Uterus (tissue), 4 donors: ENCODE measurements at places on chromosomes 7 and 10. TPM values are rescaled to one million over a fixed set of nuclear protein-coding genes. Genes with fewer than 3 reads are reported as not detected.

DNA sequence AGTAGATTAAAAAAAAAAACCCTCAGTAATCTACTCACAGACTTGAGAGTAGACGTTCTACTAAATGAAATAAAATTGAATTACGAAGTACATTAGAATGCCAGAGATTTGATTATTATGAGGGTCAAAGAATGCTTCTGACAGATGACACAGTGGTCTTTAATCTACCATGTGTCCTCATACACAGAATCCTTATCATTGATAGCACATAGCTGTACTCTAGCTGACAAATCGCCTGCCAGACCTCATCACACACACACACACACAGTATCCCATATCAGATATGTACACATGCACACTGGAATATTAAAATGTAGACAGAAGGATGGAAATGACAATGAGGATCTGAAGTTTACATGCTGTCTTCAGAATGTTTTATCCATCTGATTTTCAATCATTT lies 104.6 kb downstream of the SORCS1 start:
- no peak for DNase-seq

DENND11 gene
- total RNA-seq: 23.1 TPM

DNA sequence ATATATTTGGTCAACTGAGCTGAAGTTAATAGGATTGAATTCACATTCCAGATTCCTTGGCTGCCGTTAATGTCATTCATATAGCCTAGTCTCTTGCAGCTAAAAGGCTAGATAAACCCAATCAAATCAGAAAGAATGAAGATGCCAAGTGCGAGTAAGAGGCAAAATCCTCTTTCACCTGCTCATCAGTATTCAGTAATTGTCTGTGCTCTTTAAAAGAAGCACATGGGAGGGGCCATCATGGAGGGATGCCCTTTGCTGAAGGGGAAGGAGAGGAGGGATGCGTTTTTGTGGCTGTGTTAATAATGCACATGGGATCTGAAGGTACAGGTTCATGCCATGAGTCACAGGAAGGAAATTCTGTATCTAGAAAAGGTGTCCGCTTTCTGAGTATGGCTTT lies 232.2 kb downstream of the TMEM178B start:
- no peak for DNase-seq

DNA sequence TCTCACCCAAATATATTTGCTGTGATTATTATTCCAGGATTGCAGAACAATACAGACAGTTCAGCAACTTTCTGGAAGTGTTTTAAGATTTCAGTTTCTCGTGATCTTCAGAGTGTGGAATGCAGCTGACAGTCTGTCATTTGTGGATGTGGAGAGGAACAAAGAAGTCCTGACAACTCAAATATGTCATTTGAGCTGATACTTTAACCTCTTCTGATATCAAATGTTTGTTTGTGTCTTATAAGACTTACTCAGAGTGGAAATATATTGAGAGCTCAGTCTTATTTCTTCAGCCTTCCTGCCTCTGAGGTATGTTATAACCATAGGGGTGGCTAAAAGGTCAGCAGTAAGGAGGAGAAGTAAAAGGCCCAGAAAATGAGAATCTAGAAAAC lies 96.4 kb downstream of the OSBPL3 start:
- DNase-seq: no peak

DNA sequence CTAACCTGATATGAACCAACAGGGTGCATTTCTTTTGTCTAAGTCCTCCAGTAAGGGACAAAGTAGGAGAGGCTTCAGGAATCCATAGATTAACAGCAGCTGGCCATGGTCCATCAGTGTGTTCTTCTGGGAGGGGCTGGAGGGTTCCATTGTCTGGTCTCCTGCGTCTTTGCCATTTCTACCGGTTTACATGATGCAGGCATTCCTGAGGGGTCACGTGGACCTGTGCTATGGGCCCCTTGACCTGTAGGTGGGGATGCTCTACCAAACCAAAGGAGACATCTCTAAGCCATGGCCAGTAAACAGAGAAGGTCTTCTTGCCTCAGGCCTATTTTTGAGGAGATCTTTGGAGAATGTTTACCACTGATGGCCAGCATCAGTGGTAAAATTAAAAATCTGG lies 28.7 kb upstream of the HABP2 start:
- DNase-seq: no peak

DNA sequence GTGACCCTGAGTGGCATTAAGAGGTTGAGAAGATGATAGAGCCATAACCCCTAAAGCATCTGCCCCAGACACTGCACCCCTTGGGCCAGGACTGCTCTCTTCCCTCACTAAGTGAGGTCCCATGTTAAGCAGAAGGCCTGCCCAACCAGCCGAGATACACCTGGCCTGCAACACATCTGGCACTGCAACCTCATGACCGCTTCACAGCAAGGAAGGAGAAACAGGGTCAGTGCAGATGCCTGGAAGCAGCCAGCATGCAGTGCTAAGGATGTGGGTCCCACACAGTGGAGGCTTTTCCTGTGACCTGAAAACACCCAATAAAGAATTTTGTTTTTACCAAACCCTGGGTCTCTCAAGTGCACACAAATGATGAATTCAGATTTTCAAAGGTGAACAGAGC lies 7.4 kb downstream of the NOD1 start:
- DNase-seq: peak; percentile 47

DNA sequence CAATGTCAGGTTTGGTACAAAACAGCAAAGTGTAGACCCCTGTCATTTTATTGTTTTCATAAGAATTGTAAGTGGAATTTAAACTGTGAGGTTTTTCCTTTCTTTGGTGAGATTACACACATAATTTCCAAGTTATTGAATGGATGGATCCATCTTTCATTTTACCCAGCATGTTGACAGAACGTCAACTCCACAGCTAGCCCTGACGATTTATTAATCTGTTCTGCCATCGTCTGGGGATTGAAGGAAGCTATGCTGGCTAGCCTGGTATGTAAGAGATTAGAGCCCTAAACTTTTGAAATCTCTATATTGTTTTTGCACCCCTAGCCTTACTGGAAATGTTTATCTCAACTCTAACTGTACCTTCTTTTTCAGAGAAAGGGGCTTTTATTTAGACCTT lies 8.6 kb downstream of the WNT16 start:
- no peak for DNase-seq

- no peak for DNase-seq
Observed at GRCh38 chr10:87593702-87594101, 66.0 kb upstream of the PAPSS2 start.

DNA sequence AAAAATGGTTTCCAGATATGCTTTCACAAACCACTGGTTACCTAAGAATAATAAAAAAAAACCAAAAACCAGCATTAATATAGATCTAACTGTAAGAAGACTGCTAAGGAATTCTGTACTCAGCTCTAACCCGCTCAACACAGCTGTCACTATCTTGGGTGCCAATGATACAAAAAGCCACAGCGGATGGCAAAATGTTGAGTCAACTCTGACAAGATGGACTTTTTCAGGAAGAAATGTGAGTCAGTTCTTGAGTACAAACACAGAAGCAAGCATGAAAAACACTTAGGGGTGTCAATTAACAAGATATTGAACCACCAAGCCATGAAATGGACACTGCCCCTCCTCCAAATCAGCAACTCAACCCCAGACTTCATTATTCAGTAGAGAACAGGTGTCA lies 55.0 kb downstream of the CTTNBP2 start:
- no peak for DNase-seq

DNA sequence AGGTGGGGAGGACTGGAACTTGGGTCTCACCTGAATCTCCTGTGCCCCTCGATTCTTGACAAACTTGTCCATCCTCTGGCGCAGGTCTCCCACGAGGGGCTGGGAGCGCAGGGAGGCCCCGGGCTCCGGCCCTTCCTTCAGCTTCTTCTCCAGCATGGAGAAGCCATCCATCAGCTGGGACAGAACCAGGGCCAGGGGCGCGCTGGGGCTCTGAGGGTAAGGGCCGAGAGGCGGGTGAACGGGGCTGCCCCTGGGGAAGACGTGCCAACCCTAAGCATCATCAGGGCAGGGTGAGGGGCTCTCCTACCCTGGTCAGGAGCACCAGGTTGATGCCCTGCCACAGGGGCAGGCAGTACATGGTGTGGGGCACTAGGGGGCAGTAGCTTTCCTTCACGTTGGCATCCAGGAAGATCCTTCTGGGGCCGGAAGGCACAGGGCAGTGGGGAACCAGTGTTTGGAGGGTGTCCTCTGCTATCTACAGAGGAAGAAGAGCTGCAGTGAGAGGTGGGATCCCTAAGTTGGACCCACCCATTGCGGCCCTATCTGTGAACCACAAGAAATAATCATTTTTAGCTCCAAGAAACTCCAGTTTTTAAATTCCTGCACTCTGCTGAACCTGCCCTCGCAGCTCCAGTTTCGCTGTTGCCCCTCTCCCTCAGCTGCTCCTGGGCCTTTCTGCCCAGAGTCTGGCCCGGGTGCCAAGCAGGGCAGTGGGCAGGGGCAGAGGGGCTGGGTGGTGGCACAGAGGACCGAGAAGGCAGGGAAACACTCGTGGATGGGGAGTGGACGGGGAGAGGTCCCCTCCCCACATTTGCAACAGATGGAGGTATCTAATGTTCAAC lies 10.8 kb upstream of the PYROXD2 start:
- DNase-seq: no peak

DNA sequence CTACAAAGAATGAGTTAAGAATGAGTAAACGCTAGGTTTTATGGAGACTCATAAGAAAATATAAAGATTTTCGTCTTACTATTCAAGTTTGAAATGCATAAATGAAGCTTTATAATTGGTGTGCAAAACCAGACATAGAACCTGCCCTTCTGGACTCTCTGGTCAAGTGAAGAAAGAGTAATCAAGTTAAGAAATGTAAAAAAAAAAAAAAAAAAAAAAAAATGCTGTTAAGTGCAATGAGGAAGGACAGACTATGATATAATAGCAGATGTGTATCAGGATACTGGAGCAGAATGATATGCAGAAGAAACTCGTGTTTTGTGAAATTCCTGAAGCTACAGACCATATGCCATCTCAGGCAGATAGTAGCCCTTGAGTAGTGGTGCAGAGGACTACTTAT lies 5.6 kb downstream of the PCGF5 start:
- DNase-seq: no peak

DNA sequence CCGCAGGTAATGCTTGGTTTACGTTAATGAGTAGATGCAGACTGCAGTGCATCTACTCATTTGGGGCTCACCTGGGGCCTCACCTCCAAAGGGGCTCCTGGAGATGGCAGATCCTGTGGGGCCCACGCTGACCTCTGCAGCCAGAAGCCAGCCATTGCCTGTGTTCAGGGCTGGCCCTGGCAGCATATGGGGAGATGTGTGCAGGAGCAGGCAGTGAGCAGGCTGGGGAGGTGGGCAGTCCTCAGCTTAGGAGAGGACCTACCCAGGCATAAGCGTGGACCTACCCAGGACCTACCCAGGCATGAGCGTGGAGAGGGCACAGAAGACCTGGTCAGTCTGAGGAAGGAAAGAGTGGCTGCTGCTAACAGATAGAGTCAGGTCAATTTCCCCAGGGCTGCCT lies 178.5 kb downstream of the PTPRN2 start:
- DNase-seq: no peak

RPEL1 gene
- not detected for total RNA-seq

SFTPA1 gene
- total RNA-seq: not detected

DNA sequence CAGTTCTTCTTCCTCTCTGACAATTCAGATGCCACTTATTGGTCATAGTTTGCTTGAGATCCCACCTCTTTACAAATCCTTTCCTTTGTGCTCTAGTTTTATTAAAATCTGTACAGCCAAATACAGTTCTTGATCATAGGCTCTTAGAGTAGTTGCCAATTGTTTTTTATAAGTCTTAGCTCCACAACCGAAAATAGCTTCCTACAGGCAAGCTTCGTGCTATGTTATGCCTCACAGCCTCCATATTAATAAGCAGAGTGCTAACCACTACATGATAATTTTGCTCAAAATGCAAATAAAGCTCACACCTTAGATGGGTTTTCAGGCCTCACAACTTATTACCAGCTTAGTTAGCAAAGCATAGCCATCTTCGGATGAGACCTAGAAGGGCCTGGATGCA lies 688.9 kb downstream of the MAGI2 start:
- no peak for DNase-seq

GRCh38 chr7:38306914-38307313 lies 33.5 kb upstream of the TARP start:
- no peak for DNase-seq

LIPM gene
- not detected for total RNA-seq

ALOX5 gene
- total RNA-seq: 3.5 TPM

- no peak for DNase-seq
Observed at GRCh38 chr10:3811291-3811870, 26.4 kb upstream of the KLF6 start.

DNA sequence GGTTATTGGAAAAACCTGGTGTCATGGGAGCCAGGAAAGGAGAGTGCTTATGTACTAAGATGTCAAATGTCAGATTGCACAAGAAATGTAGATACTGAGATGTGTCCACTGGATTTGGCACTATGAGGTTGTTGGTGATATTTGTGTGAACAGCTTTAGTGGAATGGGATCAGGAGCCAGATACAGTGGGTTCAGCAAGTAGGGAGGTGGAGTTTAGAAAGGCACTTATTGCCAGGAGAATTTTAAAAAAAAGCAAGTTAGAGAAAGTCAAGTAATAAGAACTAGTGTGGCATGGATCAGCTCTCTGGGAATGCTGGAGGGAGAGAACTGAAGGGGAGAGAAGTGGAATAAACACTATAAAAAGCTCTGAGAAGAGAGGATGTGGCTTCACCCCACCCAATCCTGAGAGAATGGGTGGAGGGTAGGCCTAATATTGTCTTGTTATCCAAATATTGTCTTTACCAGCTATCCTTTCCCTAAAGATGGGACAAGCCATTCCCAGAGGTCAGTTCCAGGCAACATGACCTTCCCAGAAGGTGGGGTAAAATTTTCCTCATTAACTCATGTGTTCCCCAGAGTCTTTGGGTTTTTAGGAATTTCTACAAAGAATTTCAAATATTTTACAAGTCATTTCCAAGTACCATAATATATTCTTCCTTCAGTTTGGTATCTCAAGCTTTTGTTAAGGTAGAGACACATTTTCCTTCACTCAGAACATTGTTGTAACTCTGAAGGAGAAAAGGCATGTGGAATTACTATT lies 42.3 kb downstream of the ENTPD1 start:
- DNase-seq: no peak

DNA sequence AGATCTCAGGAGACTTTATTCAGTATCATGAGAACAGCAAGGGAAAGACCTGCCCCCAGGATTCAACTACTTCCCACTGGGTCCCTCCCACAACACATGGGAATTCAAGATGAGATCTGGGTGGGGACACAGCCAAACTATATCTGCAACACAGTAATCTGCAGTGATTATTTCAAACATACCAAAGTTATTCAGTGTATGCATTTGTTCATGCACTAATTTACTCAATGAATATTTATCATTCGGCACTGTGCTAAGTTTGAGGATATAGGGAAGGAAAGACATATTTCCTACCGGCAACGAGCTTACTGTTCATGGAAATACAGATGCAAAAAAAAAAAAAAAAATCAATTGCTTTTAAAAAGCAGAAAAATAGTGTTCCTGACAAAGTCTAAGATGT lies 91.6 kb upstream of the IMMP2L start:
- no peak for DNase-seq

CPEB3 gene
- total RNA-seq: 2.6 TPM

- DNase-seq: no peak
Observed at GRCh38 chr10:77556990-77557601, 80.5 kb downstream of the KCNMA1 start.
